ENCODE measurements at places on chromosomes 1 and 21.

DNA sequence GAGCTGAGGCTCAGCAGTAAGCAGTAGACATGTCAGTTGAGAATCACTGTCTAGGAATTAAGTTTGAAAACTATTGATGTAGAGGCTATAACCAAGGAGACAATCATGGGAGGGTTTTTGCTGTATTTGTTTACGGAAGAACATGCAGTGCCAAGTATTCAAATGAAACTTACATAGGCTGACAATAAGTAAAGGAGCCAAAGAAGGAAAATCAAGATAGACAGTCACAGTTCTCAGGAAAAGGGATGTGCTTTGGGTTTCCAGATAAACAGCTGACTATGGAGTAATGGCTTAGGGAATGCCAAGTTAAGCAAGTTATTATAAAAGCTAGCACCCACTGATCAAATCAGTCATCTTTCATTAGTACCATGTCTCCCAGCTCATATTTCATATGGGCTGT lies 21.5 kb downstream of the GNG12 start:
- no peak for DNase-seq

DNA sequence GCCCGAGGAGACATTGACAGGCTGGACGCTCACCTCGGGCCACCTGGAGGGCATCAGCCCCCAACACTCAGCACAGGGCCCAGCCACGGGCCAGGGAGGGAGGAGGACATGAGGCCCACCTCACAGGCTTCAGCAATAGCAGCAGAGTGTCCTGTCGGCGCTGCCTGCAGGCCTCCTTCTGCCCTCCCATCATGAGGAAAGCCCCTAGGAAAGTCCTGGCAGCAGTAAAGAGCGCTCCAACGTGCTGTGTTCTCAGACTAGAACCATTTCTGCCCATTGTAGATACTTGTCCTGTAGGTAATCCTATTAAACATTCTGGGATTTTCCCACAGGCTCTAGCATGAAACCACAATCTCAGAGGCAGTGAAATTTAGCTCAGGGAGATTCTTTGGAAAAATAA lies 62.0 kb upstream of the GALNT2 start:
- DNase-seq, result no peak

DNA sequence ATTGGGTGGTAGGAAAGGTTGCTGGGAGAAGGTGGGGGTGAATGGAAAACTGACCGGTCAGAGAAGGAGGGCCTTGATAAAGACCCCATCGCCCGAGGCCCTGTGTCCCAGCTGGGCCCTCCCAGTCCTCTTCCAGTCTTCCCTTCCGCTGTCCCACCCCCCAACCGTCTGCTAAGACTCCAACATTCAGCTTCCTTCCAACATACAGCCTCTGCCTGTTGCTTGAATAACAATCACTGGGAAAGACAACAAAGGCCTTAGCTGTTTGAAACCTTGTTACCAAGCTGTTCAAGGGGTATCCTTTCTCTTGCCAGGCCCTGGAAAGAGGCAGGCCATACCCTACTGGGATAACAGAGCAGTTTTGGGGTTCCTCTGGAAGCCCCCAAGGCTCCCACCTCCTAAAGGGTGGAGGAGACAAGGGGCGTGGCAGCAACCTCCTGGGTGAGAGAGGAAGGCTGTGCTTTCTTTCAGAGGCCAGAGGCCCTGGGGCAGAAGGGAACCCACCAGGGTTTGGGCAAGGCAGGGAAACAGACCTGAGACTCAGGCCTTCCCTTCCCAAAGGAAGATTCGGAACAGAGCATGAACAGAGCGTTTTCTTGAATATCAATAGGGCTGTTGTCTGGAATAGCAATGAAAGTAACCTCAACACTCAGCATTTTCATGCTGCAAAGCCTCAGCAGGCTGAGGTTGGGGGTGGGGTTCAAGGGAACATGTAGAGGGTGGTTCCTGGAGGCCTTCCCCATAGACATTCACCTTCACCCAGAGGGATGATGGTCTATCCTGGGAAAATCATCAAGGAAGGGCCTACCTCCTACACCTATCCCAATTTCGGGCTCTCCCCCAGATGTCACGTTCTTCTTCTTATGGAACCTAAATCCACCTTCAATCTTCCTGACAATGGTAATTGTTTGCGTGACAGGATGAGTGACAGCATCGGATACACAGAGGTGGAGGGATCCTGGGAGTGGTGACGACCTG lies 4.1 kb downstream of the ETNK2 start:
- no peak for DNase-seq

DNA sequence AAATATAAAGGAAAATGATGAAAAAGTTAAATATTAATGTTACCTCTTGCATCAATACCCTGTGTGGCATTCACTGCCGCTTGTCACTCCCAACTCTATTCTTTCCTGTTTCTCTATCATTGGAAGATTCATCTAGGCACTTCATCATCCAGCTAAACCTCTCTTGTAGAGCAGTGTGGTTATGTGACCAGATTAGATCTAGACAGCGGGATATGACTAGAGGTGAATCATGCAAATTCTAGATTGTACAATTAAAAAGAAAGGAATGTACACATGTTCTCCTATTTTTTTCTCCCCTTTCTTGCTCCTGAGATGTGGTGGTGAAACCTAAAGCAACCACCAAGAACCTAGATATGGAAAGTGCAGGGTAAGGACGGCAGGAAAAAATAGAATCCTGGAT lies 174.1 kb downstream of the LBR start:
- no peak for DNase-seq

DNA sequence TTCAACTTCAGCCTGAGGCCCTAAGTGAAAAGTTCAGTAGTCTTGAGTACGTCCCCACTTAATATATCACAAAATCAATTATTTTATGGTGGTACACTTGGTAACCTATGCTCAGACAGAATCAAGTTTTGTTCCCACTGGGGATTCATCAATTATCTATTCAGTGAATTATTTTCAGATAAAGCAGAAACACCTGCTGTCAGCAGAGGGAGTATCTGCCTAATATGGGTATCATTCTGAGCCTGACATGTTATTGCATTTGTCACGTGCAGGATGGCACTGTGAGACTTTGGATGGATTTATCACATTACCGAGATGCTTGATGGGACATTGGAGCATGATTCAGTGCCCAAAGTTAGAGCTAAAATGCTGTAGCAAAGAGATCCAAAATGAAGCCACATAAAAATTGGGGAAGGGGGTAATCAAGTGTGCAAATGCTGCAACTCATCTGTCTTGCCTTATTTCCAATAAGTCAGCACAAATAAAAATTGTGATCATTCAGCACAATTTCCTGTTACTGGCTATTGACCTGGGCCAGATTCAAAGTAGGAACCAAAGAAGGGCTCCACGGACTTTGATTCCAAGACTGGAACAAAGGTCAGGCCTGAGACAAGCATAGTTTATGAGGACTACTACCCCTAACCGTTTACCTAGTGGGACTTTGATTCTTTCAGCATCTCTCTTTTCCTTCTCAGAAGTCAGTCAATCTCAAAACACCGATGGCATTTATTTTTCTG lies 657.6 kb downstream of the LMO4 start:
- no peak for DNase-seq

- DNase-seq, result no peak
These were observed 6.7 kb upstream of the TIE1 start for GRCh38 chr1:43293896-43294760.

- DNase-seq, result no peak
These were observed 11.8 kb upstream of the INPP5B start for GRCh38 chr1:37958690-37959089.

- no peak for DNase-seq
These were observed 27.1 kb upstream of the RUNX3 start for GRCh38 chr1:24957016-24957807.

DNA sequence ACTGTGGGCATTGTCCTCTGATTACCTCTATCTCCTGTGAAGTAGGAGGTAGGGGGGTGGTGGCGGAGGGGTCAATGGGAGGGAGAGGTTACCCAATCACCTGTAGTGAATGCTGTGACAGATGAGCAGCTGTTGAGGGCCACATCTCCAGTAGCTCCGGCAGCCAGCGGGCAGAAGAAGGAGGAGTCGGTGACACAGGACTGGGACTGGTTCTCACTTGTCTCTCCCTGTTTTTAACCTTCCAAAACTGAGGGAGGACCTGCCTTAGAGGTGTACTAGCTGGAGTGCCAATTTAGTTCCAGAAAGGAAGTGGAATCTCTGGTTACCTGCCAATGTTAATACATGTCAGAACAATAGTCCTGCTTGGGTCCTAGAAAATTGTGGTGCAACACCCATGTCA lies 56.2 kb upstream of the ENAH start:
- DNase-seq, result no peak

DNA sequence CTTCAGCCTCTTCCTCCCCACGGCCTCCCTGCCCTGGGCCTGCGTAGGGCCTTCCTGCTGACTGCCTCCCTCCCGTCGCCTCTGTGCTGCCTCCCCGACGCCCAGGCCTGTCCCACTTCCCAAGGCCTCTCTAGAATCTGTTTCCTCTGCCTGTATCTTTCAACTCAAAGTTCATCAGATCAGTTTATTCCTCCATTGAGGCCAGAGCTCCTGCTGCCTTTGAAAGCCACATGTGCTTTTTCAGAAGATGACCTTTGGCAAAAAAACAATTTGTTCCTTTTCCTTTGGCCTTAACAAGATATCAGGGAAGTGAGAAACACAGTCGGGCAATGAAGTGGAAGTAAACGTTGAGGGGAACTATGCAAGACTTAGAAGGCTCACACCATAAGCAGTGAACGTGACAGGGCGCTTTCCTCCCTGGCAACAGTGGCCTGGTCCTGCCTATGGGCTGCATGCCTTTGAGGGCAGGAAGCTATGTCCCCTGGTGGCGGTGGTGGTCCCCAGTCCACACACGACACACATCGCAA lies 85.9 kb downstream of the PSMG1 start:
- no peak for DNase-seq

GRCh38 chr1:161185282-161185682 lies 8.0 kb upstream of the B4GALT3 start:
- peak; percentile 52 for DNase-seq

DNA sequence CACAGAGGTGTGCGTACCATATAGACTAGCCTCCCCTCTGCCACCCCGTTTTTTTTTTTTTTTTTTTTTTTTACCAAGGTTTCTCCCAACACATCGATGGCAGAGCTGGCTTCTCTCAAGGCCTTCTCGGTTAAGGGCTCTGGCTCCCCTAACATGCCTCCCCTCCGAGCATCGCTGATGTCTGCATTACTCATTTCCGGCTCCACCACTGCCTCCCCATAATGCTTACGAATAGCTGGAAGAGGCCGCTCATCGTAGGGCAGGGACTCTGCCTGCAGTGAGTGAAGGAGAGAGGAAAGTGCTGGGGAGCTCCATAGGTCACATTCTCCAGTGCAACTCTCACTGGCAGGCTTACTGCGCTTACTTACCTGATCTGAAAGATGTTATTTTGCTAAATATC lies 20.6 kb downstream of the CEP104 start:
- no peak for DNase-seq

Data from testis (tissue), 5 donors.